Activated CD4-positive, alpha-beta T cell treated with anti-CD3 and anti-CD28 coated beads, Interleukin-2, amount 50 U/mL, for 1 hour (primary cell): ENCODE measurements at places on chromosomes 7 and 10.
A peak's percentile ranks its signal among the peaks of the same experiment; 100 is the strongest.

DNA sequence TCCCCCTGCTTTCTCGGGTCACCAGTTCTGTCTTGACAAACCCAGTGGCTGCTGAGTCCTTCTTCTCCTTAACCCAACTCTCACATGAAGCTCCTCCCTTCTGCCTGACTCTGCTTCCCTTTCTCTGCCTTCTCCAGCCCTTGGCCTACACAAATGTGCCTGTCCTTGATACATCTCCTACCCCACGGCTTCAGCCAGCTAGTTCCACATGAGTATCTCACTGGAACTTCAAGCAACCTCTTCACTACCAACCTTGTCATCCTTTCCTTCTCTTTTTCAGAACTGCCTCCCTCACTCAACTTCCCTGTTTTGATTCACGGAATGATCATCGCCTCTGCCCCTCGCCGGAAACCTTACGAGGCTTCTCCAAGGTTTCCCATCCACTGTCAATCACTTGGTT is 55.9 kb downstream of the PDIA4 start:
- DNase-seq, result no peak

GRCh38 chr10:3111621-3112163 is 44.3 kb downstream of the PFKP start:
- DNase-seq, result no peak

DNA sequence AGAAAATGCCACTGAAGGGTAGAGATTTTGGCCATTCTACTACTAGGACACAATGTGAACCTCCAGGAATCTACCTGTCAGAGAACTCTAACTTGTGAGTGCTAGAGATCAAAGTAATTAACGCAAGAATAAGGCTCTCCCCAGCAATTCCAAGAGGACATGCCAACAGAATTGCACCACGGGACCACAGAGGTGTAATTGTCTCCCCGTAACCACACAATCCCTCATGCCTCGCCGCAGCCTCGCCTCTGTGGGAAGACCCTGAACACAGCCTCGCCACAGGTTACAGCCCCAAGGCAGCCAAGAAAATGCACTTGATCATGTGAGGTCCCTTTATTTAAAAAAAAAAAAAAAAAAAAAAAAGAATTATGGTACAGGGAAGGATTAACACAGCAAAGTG is 29.5 kb downstream of the CDCA7L start:
- DNase-seq, result no peak

- DNase-seq, result no peak
Observed at GRCh38 chr10:129741280-129741977, 222.6 kb downstream of the EBF3 start.

- peak; percentile 34 for DNase-seq
Observed at GRCh38 chr10:80664071-80664680, 126.5 kb downstream of the SH2D4B start.

DNA sequence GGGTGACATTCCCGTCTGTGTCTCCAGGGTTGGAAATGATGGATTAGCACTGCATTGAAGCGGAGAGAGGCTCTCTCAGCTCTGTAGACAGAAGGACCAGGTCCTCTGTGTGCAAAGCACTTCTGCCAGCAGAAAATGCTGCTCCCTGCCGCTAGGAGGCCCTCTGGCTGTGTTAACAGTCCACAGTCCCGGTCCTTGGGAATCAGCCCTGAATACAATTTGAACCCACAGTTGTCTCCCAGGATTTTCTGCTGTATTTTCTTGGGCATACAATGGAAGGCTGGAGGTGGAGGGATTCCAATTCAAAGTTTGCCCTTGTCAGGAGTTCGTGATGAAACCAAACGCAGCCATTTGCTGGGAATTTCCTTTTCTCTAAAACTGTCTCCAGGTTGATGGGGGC is 205.2 kb downstream of the GLRX3 start:
- no peak for DNase-seq

DNA sequence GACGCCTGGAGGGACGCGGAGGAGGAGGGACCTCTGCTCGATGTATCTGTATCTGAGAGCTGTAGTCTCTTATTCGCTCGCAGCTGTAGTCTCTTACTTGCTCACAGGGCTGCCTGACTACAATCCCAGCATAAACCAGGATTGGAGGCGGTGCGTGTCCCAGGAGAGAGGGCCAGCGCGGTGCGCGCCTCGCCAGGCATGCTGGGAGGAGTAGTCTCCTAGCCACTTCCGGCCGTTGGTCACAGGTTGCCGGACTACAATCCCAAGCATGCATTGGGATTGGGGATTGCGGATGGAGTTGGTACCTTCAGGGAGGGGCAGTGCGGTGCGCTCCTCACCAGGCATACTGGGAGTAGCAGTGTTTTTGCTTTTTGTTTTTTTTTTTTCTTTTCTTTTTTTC is 421.7 kb upstream of the NUPR2 start:
- no peak for DNase-seq

DNA sequence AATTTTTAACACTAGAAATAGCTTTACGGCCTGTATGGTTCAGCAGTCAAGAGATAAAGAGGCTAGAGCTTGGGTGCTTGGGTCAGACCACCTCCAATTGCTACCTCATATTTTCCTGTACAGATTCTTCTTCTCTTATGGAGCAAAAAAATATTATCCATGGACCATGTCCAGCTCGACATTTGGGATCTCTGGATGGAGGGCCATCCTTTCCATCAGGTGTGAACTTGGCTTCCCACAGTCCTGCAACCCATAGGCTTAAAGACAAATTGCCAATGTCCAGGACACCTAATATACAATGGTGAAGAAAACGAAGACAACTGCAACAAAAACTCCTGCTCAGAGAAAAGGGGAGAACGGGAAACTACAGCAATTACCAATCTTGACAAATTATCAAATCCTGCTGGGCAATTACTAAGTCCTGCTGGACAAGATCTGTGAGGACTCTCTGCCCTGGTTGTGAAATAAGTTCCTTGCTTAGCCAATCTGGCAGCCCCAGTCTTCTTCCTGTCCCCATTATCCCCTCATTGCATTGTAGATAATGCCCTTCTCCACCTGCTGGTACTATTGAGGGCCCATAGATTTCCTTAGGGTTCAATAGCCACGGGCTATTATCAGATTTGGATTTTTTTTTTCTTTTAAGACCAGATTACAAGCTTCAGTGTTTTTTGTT is 42.0 kb upstream of the BRAF start:
- no peak for DNase-seq

GRCh38 chr10:14583252-14583651 is 191.4 kb downstream of the FAM107B start:
- peak; percentile 76 for DNase-seq

GRCh38 chr7:71442492-71443190 is 310.7 kb downstream of the GALNT17 start:
- no peak for DNase-seq

DNA sequence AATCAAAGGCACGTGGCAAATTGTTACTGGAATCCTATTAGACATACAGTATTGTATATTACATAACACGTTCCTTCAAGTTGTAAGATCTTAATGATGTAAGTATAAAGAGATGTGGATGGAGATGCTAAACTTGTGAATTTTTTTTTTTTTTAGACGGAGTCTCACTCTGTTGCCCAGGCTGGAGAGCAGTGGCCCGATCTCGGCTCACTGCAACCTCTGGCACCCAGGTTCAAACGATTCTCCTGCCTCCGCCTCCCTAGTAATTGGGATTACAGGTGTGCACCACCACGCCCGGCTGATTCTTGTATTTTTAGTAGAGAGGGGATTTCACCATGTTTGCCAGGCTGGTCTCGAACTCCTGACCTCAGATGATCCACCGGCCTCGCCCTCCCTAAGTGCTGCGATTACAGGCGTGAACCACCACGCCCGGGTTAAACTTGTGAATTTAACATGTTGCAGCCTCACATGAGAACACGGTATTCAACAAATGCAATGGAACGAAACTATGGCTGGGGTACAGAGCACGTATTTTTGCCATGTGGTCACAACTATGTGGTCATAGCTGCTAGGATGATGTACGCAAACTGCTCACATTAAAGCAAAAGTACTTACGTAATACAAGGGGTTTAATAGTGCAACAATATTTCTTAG is 818 bp upstream of the SUPV3L1 start:
- DNase-seq, result peak; percentile 39

GRCh38 chr7:17010637-17011300 is 129.0 kb upstream of the AGR3 start:
- DNase-seq, result no peak

DNA sequence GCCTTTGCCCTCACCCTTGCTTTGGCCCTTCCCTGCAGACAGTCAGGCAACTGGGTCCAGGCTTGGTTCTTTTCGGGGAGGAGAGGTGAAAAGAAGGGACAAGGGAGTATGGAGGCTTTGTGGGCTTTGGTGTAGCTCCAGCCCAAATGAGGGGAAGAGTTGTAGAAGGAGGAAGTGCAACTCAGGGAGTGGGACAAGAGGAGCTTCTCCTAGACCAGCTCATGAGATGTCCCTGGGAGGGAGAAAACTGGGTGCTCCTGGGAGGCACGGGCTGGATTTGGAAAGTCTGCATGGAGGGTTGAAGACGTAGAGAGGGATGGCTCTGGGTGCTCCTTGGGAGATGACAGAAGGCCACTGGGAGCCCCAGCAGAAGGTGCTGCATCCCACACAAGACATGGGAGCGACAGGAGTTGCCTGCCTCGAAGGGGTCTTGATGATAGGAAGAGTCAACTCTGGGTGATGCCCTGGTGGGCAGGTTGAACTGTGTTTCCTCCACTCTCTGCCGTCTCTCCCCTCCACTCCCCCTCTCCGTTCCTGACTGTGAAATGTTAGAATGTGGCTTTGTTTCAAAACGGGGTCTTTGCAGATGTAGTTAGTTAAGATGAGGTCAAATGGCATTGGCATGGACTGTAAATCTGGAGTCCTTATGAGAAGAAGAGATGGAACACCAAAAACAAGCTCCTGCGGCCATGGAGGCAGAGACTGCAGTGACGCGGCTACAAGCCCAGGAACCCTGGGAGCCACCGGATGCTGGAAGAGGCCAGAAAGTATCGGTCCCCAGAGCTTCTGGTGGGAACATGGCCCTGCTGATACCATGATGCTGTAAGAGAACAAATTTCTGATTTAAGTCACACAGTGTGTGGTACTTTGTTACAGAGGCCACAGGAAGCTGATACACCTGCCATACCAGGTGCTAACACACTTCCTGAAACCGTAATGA is 298.5 kb downstream of the GLRX3 start:
- no peak for DNase-seq

- DNase-seq, result no peak
Observed at GRCh38 chr7:30612658-30613265, 18.1 kb downstream of the GARS1 start.

GRCh38 chr7:101636822-101637623 is 7.9 kb upstream of the MYL10 start:
- no peak for DNase-seq

GRCh38 chr10:27714349-27714748 is 31.3 kb downstream of the MKX start:
- no peak for DNase-seq

- no peak for DNase-seq
Observed at GRCh38 chr7:25244254-25245033, 16.2 kb upstream of the NPVF start.

- no peak for DNase-seq
Observed at GRCh38 chr7:73650524-73650923, 17.1 kb upstream of the VPS37D start.

DNA sequence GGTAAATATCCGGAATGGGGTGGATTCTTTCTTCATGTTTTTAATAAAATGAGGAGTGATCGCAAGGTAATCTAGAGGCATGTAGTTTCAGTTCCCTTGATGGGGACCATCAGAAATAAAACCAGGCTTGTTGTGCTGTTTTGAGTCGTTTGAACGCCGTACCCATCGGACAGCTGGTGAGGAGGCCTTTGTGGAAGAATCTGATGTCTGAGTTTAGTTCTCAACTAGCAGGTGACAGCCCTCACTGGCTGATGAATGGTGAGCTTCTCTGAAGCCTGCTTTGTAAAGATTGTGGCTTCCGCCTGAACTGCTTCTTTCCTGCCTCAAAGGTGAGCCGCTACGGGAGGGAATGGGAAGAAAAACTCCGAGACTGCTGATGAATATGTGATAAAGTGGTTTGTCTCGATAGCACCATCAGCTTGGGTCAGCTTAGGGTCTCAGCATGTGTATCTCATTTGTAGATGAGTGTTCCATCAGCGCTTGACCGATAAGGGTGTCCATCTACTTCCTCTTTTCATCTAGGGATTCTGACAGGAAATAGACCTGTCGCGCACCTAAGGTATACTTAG is 977 bp downstream of the TMEM248 start:
- DNase-seq, result peak; percentile 21

DNA sequence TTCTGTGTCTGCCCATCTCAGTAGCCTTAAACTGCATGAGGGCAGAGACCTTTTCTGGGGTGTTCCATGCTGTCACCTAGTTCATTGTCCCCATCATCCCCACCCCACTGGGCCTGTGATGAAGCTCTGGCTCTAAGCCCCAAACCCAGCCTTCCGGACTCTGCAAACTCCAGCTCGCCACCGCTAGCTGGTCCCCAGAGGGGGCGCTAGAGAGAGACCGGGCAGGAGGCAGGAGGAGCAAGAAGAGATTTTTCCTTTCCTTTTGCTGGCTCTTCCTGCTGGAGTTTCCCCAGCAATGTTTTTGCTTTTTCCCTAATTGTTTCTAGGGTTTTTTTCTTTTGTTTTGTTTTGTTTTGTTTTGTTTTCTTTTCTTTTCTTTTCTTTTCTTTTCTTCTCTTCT is 234.4 kb downstream of the TEX36 start:
- no peak for DNase-seq

DNA sequence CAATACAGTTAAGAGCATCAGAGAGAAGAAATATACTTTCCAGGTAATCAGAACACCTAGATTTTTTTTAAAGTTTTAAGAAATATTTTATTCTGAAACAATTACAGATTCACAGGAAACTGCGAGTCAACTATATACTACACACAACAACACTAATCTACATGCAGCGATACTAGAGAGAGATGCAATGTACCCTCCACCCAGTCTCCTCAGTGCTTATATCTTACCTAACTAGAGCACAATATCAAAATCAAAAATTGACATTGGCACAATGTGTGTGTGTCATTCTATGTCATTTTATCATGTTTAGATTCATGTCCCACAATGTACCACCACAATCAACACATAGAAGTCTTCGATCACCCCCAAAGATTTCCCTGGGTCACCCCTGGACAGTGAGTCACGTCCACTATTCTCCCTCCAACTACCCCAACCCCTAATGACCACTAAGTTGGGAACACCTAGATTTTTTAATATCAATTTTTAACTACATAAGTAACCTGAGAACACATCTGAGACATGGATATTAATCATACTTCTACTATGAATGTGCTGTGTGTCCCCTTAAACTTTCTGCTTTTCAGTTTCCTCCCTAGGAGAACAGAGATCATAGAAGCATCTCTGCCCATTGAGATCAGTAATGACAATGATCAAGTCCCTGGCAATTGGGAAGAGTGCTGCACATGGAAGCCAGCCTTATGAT is 86.5 kb downstream of the GSAP start:
- no peak for DNase-seq

- no peak for DNase-seq
Observed at GRCh38 chr10:109587366-109587765, 335.9 kb downstream of the XPNPEP1 start.

DNA sequence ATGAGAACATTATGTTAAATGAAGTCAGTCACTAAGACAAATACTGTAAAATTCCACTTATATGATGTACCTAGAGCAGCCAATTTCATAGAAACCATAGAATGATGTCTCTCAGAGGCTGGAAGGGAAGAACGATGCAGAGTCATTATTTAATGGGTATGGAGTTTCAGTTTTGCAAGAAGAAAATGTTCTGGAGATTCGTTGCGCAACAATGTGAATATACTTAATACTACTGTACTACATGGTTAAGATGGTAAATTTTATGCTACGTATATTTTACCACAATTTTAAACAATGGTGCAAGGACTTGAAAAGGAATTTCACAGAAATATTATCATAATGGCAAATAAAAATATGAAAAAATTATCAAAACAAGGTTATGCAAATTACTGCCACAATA is 972.6 kb downstream of the KCNMA1 start:
- no peak for DNase-seq
